Eye (tissue), 1 donor: ENCODE measurements at places on chromosomes 7 and 10.

- peak; percentile 46 for DNase-seq
These were observed 41.7 kb downstream of the SP8 start for GRCh38 chr7:20744954-20745446.

DNA sequence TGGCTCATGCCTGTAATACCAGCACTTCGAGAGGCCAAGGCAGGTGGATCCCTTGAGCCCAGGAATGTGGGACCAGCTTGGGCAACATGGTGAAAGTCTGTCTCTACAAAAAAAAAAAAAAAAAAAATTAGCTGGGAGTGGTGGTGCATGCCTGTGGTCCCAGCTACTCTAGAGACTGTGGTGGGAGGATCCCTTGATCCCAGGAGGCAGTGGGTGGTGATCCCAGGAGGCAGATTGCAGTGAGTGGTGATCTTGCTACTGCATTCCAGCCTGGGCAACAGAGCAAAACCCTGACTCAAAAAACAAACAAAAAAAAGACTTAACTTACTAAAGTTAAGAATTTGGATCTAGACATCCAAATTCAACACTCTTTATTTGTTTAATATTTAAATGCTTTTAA, 10.2 kb upstream of the ADO start:
- no peak for DNase-seq

- DNase-seq, result peak; percentile 93
These were observed 1.2 kb downstream of the KLF6 start for GRCh38 chr10:3783682-3784432.

DNA sequence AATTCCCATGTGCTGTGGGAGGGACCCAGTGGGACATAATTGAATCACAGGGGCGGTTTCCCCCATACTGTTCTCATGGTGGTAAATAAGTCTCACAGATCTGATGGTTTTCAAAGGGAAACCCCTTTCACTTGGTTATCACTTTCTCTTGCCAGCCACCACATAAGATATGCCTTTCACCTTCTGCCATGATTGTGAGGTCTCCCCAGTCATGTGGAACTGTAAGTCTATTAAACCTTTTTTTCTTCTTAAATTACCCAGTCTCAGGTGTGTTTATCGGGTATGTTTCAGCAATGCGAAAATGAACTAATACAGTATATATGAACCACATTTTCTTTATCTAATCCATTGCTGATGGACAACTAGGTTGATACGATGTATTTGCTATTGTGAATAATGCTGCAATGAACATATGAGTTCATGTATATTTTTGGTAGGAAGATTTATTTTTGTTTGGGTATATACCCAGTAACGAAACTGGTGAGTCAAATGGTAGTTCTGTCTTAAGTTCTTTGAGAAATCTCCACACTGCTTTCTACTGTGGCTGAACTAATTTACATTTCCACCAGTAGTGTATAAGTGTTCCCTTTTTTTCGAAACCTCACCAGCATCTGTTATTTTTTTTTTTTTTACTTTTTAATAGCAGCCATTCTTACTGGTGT, 70.0 kb upstream of the HGF start:
- no peak for DNase-seq

DNA sequence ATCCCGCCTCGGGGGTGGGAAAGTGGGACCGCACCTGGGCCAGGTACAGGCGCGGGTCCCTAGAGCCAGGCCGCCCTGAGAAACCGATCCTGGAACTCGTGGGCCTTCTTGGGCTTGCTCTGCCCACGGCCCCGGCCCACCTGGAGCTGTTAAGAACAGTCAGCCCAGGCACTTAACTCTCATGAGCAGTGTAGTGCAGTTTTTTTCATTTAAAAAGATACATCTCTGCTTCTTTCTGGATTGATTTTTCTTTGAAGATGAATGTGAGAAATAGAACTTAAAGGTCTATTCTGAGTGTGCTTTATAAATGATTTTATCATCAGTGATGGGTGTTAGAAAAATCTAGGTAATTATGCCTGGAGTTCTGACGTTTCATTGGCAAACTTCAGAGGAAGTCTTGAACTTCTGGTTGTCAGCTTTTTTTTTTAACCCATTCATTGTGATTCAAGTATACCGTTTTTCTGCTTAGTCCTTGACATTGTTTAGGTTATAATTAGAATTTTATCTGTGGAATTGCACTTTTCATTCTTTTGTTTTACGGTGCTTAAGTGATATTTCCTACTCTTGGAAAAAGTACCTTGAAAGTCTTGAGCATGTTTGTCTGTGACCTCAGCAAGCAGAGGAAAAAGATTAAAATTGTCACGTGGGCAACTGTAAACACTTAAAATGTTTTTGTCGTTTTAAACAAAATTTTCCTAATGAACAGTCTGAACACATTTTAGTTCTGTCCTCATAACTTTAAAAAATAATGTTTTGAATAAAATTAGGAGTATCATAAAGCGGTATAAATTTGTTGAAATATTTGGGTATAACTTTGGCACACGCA, 906 bp downstream of the CDK1 start:
- peak; percentile 61 for DNase-seq

DNA sequence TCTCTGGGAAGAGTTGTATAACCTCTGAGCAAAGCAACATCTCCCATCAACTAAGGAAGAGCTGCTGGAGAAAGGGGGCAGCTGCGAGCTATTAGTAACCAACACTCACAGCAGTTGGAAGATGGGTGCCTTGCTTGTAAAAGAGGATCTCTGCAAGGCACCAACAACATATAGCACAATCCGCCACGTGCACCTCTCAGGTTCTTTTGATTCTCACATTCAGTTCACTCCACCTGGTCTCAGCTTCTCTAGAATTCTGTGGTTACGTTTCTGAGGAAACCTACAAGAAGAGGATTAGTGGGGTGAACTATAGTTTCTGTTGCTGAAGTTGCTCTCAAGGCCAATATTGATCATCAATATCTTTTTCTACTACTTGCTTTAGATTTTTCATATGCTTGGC, 117.1 kb downstream of the RPS24 start:
- DNase-seq, result no peak

DNA sequence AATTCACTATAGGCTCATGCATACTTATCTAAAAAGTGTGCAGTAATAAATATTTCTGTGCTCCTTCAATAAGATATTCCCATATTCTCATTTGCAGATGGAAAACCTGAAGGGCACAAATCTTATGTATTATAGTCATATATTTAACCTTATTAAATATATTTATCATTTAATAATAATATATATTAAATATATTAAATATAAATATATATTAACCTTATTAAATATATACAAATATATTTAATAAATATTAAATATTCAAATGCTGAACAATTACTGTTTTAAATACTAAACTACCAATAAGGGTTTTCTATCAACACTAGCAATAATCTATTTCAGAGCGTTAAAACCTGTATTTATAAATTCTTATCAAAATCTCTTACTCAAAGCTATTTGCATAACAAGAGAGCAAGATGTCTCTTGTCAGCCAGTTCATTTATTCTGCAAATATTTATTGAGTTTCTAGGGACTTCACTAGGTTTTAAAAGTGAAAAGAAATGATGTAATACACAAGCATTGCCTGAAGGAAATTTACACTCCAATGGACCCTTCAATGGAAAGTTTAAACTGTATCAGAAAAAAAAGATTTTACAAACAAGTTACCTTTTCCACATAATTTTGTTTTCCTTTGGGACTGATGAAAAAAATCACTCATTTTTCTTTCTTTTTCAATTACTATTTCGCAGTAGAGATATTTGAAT, 159.2 kb downstream of the AGMO start:
- DNase-seq, result no peak
